ENCODE measurements at places on chromosomes 3 and 15.

GRCh38 chr15:88564741-88565140 lies 18.3 kb upstream of the DET1 start:
- no peak for DNase-seq

GRCh38 chr3:115651599-115651998 lies 28.3 kb downstream of the GAP43 start:
- DNase-seq: no peak

- peak; percentile 61 for DNase-seq
These were observed 42.9 kb downstream of the MUC4 start for GRCh38 chr3:195768831-195769303.

GRCh38 chr3:100880845-100881244 lies 112.4 kb downstream of the ABI3BP start:
- DNase-seq: no peak

DNA sequence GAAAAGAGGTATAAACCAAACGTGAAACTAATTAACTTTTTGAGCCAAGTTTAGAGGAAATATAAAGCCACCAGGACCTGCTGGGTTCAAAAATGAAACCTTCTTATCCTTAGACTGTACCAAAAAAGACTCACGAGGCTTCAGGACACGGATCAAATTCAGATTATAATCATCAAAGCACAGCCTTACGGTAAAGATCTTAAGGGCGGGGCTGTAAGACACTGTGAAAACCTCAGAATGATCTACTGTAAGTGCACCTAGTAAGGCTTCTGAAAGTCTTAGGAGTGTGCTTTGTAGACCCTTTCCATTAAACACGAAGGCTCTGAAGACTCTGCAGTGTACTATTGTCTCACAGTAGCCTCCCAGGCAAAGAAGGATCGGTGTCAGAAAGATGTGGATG lies 26.8 kb downstream of the TARS3 start:
- no peak for DNase-seq

GRCh38 chr3:102083473-102083872 lies 234.2 kb downstream of the NFKBIZ start:
- DNase-seq: no peak

DNA sequence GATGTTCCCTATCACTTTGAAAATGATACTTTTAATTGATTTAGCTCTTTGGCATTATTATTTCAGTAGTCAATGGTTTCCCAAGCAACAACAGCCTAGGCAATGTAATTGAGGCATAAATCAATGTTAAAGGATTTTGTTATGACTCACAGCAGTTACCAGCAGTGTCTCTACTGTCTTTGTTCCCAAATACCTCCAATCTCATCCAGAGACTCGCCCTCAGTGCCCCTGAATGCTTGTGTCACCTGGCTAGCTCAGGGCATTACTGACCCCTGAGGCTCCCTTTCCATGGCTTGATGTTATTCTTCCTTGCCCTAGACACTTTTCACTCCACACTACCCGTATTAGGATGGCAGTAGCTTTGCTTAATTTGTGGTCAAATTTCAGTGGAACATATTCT lies 227.2 kb downstream of the SQOR start:
- no peak for DNase-seq

DNA sequence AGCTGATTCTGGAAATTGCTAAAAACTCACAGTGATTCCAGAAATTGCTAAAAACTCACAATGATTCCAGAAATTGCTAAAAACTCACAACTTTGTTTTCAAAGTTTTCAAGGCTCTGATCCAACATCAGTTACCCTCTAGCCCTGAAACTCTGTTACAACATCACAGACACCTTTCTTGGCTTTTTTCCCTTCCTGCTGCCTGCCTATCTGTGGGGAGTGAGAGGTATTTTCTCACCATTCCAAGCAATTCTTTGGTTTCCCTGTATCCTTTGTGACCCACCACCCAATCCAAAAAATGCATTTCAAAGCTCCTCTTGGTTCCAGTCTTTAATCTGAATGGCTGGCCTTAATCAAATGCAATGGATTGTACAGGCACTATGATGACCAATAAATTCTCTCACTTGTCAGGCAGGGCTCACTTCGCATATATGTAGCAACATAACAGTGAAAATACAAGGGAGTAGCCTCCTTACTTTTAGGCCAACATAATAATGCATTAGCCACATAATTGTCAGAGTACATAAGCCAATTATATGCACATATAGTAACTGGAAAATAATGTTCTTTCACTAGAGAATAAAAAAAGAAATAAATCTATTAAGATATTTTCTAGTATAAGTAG lies 1139.0 kb downstream of the ROBO2 start:
- DNase-seq: no peak

All from upper lobe of right lung (tissue), 1 donor.